ENCODE measurements at places on chromosomes 3 and 15.

- DNase-seq: no peak
Measured at GRCh38 chr3:74630602-74631001, 16.1 kb upstream of the CNTN3 start.

GRCh38 chr3:109072194-109072593, 45.7 kb downstream of the MORC1 start:
- no peak for DNase-seq

DNA sequence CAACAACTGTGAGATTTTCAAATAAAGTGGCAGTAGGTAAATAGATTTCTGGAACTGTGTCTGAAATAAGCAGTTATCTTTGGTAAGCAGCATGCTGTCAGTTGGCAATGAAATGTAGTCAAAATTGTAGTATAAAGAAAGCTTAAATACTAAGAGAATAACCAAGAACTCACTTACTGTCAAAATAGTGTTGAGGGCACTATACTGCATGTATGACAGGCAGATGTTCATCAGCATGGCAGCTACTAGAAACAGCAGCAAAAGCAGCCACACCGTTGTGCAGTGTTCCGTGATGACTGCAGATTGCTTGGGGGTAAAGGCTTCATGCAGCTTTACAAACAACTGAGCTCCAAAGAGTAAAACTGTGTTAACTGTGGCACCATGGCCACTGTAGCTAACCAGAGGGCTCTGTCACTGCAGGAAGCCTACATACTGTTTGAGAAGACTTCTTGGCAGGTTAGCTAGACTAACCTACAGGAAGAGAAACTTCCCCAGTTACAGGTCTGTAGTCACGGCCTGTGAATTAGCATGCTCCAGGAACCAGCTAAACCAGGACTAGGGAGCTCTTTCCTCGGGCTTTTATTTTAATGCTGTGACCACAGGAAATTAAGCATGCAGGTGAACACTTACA, 459.7 kb downstream of the TBL1XR1 start:
- no peak for DNase-seq

DNA sequence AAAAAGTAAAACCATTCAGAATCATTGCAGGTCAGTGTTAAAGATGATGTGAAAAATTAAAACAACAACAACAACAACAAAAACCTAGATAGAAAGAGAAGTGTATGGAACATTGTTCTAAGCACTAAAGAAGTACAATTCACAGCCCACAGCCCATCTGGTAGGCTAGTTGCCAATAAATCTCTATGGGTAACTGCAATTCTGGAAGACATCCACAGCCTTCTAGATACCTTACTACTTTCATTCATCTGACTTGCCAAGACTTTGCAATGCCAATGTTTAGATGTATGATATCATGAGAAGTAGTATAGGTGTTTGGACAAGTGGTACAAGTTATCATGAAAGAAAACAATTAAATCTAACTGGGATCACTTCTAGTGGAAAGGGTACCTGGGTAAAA, 198.6 kb downstream of the VGLL3 start:
- DNase-seq: no peak

DNA sequence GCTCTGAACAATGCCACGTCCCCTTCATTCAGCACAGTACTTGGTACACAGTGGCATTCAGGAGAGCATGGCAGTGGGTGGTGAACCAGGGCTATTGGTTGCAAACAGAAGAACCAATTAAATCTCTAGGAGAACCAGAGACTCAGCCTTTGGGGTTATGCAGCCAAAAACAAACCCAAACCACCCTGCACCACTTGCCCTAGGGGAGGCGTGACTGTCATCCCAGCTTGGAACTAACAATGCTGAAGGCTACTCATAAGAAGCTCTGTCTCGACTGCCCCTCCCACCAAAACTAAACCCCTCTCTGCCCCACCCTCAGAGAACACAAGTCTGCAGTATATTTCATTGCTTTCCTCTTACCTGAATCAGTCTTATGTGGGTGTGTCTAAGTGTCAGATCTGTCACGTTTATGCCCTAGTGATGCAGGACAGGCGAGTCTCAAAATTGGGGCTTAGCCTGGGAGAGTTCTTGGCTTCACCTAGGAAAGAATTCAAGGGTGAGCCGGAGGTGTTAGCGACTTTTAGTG, 15.2 kb upstream of the KLHL40 start:
- DNase-seq: no peak

GRCh38 chr15:25056484-25057425, 102.0 kb downstream of the SNRPN start:
- no peak for DNase-seq

DNA sequence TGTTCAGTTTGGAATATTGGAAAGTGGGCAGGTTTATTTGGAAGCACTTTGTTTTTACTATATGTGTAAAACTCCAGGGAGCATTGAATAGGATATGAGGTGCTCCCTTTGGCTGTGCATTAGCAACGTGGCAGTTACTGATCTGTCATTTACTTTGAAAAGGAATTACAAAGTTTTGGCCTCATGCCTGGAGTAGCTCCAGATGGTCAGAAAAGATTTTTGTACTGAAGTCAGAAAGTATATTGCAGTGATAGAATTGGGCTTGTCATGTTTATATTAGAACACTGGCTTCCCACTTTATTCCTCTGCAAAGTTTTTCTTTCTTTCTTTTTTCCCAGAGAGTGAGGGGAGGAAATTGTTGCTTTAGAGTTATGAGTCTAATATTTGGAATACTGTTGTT, 26.1 kb downstream of the FNDC3B start:
- DNase-seq: no peak

DNA sequence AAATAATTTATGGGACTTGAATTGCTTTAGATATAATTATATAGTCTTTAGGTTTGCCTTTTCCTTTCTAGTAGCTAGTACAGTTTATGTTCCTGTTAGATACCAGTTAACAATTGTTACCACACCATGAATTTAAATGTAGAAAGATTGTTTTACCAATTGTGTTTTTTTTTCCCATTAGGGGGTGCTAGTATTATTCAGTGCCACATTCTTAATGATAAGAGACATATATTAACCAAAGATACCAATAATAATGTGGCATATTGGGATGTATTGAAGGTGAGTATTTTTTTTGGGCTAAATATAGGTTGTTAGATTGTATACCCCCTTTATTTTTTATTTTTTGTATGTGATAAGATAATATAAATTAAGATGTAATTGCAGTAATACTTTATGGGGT, 27.7 kb downstream of the WDR48 start:
- DNase-seq: no peak

GRCh38 chr3:151800431-151800830, 13.5 kb upstream of the AADAC start:
- no peak for DNase-seq

DNA sequence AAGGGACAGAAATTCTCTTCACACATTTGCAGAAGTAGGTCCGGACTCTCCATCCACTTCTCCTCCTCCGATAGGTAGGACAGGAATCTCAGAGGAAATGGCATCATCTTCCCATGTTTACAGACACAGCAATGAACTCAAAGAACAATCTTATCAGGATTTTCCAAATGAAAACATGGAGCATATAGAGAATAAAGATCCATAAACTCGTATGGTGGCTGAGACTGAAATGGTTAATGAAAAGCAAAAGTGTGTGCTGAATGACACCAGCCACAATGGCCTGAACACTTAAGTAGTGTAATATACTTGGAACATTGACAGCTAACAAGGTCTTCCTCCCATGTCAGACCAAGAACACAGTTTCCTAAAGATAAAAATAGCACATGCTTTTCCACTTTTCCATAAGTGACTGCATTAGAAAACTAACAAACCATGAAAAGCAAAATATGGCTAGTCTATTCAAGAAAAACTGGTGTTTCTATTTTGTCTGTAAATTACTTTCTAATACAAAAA, 5.8 kb downstream of the CCRL2 start:
- DNase-seq: no peak

DNA sequence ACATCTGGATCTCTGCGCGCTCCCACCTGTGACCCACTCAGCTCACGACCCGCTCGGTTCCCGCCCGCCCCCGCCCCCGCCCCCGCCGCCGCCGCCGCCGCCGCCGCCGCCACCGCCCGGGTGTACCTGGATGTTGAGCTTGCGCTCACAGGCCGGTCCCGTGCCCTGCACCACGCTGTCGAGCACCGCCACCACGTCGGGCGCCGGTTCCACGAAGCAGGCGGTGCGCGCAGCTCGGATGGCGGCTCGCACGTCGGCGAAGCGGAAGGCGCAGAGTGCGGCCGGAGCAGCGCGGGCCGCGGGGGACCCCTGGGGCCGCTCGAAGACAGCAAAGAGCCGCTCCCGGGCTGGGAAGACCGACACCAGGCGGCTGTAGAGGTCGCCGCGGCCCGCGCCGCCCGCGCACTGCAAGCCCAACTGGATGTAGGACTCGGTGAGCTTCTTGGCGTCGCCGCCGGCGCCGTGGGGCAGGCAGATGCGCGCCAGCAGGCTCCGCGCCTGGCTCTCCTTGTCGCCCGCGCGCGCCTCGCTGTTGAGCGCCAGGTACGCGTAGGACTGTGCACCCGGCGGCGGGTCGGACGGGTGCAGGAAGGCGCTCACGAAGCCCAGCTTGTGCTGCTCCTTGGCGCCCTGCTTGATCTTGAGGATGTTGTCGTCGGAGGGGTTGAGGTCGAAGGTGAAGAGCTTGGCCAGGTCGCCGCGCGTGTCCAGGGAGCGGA, 1.1 kb downstream of the PLXND1 start:
- no peak for DNase-seq

DNA sequence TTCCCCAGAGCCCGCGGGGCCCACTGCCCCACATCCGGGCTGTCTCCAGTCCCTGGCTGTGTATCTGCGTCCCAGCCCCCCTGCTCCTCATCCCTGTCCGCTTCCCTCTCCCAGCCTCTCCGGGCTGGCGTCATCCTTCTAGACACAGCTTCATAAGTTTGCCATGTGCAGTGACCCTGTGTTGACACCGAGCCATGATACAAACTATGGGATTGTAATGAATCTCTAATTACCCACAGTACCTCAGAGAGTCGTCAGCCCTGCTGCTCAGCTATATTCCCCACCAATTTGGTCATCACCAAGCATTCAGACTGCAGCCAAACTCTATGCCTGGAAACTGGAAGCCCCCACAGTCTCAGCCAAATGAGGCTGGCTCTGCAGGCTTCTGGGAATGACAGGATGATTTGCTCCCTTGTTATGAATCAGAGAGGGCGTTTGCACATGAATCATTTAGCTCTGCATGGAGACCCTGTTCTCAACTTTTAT, 466.1 kb upstream of the ATP11B start:
- DNase-seq: no peak

GRCh38 chr3:178536211-178537079, at the start of gene KCNMB2:
Gene KCNMB2 (plus strand): TSS chr3:178536436.
- no peak for DNase-seq

GRCh38 chr15:85542895-85543331, 162.5 kb downstream of the AKAP13 start:
- DNase-seq: no peak

DNA sequence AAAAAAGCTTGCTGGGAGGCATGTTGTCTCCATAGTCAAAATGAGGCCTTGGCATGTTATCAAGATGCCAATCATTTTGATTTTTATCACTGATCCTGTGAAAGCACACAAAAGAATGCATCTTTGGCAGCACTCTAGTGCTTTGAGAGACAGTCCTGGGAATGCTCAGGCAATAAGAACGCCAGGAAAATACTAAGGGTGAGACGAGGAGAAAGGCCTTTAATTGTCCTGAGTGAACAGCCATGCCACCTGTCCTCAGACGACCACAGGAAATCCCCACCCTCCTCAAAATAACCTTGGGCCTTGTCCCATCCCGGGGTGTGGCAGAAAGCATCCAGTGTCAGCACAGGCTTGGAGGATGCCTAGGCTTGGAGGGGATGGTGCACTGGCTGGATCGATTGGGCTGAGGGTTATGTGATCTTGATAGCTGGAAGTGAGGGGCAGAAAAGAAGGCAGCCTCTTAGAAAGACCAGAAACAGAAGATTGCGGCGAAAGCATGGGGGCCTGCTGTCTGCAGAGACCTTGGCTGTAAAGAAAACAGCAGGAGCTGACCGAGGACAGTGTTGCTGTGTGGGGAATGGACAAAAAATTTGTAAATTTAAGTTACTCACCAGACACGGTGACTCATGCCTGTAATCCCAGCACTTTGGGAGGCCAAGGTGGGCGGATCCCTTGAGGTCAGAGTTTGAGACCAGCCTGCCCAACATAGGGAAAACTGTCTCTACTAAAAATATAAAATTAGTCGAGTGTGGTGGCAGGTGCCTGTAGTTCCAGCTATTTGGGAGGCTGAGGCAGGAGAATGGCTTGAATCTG, 7.3 kb downstream of the TMEM158 start:
- no peak for DNase-seq

- no peak for DNase-seq
Measured at GRCh38 chr3:180408654-180409053, 193.3 kb upstream of the TTC14 start.

DNA sequence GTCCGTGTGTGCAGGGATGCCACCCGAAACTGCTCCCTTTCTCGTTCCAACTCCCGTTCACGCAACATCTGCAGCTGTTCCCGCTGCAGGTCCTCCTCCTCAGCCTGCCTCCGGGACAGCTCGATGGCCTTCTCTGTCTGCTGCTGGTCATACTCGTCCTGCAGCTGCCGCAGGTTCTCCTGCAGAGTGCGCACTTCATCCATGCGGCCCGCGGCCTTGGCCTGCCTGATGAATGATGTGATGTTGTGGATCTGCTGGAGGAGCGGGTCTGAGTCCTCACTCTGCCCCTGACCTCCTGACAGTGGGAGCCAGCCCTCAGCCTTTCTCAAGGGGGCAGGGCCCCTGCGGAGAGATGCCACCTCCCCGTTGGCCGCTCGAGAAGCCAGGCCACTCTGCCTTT, 9.4 kb upstream of the MRPS25 start:
- DNase-seq: no peak

GRCh38 chr3:41369838-41370237, 170.5 kb downstream of the CTNNB1 start:
- DNase-seq: no peak

- DNase-seq: no peak
Measured at GRCh38 chr3:13385373-13385965, 34.7 kb downstream of the NUP210 start.

- no peak for DNase-seq
Measured at GRCh38 chr15:25534293-25534692, 95.5 kb upstream of the UBE3A start.

DNA sequence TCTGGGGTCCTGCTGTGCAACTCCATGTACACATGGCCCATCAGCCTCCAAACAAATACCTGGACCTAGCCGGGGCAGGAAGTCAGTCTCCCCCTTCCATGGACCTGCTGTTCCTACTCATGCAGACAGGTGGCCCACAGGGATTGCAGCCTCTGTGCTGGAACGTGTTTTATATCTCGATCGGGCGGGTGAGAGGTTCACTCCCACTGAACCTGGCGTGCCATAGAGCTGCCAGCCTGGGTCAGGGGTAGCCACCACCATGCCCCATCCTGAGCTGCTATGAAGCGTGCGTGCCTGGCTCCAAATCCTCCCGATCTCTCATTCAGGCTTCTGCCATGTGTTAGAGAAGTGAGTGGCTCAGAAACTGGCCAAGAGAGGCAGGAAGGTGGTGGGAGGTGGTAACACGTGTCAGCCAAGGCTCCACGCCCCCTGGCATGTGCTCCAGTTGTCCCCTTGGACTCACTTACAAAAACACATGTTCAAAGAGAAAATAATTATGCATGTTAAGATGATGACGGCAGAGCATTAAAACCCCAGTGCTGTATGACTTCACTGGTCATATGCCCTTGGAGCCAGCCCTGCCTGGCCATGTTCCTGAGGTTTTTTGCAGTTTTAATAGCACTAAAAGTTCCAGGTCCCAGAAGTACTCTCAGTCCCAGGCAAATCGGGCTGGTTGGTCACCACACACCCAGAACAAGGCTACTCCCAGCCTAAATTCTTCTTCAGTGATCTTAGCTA, 30.6 kb downstream of the CTSH start:
- no peak for DNase-seq

All from stimulated activated CD4-positive, alpha-beta T cell treated with anti-CD3 and anti-CD28 coated beads, Interleukin-15, amount 100 ng/mL, for 48 hours (primary cell).